Muscle of leg (tissue), 16 donors: ENCODE measurements at places on chromosomes 2 and 18. TPM values are rescaled to one million over a fixed set of nuclear protein-coding genes. Genes with fewer than 3 reads are reported as not detected.

GRCh38 chr2:33340280-33340679, 136.2 kb upstream of the RASGRP3 start:
- peak; percentile 63 for DNase-seq

DNA sequence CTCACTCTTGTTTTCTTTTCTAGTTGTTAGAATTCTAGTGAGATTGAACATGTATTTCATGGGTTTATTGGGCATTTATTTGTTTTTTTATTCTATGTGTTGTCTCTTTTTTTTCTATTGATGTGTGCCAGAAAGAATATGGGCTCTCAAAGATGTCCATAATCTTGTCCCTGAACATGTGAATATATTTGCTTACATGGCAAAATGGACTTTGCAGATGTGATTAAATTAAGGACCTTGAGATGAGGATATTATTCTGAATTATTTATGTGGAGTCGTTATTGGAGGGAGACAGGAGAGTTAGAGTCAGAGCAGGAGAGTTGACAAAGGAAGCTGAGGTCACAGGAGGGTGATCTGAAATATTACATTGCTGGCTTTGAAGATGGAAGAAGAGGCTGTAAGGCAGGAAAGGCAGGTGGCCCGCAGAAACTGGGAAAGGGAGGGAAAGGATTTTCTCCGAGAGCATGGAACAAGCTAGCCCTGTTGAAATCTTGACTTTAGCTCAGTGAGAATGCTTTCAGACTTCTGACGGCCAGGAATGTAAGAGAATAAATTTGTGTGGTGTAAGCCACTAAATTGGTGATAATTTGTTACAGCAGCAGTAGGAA, 82.8 kb downstream of the NABP1 start:
- DNase-seq, result no peak

GRCh38 chr2:204869132-204869823, 324.0 kb downstream of the PARD3B start:
- peak; percentile 44 for DNase-seq

GRCh38 chr2:128347701-128348539, 29.3 kb upstream of the HS6ST1 start:
- peak; percentile 93 for DNase-seq

GULP1 gene
- total RNA-seq, result 32.8 TPM

GALNT13 gene
- 0.31 TPM for total RNA-seq
